ENCODE measurements at places on chromosomes 7 and 10.

DNA sequence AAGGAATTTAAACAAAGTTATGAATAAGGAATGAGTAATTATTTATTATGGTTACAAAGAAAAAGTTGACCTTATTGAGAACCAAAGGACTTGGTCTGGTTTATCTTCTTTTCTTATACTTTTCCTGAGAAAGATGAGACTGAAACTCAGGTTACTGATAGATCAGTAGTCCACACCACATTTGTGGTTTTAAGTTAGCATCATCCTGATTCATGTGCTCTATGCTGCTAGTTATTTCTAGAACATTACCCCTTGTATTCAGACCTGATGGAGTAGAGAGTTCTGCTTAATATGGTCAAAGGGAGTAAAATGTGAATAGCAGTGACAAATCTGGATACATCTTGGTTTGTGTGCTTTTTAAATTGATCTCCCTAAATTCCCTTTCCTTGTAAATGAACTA lies 63.8 kb downstream of the FOXP2 start:
- DNase-seq = no peak

GRCh38 chr7:143901332-143901667 lies 676 bp downstream of the TCAF1 start:
- peak; percentile 61 for DNase-seq

DNA sequence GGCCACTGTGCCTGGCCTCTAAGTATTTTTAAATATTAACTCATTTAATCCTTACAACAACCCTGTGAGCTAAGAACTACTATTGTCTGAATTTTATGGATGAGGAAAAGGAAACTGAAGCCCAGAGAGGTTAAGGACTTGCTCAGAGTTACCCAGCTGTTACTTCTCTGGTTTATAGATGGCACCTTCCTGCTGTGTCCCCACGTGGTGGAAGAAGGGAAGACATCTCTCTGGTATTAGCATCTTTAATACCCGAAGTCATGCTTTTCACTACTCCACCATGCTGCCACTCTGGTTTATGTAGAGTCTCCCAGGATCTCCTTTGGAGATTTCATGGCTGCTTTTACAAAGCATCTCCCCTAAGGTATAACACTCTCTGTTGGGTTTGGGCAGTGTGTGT lies 105.5 kb upstream of the MKLN1 start:
- DNase-seq = no peak

GRCh38 chr7:7304705-7305450 lies 122.5 kb downstream of the C1GALT1 start:
- DNase-seq = no peak

DNA sequence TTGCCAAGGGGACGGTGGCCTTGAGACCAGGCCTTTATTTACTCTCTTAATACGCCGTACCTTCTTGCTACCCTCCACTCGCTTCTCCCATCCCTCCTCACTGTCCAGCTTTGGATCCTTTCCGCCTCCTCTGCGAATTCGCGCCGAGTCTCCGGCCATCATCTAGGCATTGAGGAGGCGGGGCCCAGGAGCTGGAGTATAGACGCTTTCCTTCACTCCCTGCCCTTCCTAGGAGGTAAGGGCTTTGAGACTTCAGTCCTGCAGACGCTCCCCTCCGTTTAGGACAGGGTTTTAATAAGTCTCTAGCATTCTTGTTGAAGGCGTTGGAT lies 538 bp downstream of the TFAM start:
- peak; percentile 23 for DNase-seq

GRCh38 chr10:1978584-1978983 lies 241.3 kb upstream of the ADARB2 start:
- DNase-seq = no peak

GRCh38 chr10:18204039-18204835 lies 64.0 kb downstream of the CACNB2 start:
- DNase-seq = no peak

GRCh38 chr10:107701943-107702342 lies 537.4 kb upstream of the SORCS1 start:
- DNase-seq = no peak

- no peak for DNase-seq
Measured at GRCh38 chr7:20016669-20017068, 200.5 kb downstream of the MACC1 start.

DNA sequence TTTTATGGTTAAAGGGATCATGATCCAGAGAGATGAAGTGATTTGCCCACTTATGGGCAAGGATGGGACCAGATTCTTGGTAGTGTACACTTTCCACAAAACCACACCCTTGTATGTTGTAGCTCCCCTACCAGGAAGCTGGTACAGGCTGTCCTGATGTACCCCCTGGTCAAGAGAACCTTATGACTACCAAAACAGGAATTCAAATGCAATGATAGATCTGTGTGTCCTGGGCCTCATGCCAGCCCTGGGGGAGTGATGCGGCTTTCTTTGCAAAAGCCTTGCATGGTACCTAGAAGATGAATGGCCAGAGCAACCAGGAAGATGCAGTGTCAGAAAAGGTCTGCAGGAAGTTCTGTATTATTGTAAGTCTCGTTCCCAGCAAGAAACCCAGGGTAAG lies 94.9 kb upstream of the AGK start:
- no peak for DNase-seq

DNA sequence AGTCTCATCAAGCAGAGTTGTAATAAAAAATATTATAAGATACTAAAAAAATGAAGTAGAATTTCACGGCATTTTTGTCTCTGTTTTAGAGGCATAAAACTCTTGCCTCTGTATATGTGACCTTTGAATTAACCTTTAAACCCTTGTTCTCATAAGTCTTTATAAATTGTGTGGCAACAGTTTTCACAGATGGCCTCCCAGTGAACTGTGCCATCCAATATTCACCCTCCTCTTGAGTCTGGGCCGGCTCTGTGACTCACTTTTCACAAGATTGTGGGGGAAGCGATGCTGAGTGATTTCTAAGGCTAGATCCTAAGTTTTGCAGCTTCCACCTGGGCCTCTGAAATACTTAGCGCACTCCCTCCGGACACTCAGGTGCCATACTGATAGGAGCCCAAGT lies 4.6 kb upstream of the USP6NL start:
- DNase-seq = no peak

DNA sequence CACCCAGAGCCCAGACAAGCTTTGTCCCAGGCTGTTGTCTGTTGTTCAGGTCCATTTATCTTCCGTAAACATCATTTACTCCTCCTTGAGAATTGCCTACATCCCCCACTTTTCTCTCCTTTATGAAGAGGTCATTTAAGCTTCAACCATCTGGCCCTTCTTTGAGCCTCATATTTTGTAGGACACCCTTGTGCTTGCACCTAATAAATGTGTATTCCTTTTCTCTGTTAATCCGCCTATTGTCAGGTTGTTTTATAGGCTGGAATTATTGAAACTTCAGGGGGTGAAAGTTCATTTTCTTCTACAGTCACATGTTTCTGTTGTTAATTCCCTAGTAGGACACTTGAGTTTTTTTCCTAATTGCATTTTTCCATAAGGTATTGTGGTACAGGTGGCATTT lies 19.6 kb upstream of the CTTNBP2 start:
- no peak for DNase-seq

DNA sequence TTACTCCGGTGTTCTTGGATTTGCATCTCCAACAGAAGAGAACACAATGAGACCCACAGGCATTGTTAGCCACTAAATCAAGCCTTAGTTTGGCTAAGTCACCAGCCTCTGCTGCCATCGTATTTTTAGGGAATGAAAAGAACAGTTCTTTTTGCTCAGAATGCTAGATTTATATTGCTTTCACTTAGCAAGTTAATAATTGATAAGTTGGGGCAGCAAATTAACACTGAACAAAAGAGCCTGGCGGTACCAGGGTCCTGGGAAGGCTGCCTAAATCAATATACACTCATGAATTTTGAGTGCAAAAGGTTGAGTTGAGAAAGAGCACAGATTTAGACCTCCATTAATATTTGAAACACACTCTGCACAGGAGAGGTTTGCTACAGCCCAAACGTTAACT lies 767.7 kb downstream of the TYW1 start:
- DNase-seq = no peak

DNA sequence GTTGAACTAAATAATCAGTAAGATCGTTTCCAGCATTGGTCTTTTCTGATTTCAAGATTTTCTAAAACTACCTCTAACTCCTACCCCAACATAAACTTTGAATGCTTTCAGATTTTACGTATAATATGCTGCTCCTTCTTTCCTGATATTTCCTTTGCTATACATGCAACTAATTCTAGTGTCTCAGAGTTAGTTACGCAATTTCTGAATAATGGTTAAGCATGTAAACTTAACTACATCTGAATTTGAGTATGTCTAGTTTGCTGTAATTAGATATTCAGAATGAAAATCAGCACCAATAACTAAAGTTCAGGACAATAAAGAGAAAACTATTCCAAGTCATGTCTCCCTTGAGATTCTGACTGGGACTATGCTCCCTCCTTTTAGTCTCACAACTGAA lies 71.0 kb downstream of the SEMA3C start:
- DNase-seq = no peak

DNA sequence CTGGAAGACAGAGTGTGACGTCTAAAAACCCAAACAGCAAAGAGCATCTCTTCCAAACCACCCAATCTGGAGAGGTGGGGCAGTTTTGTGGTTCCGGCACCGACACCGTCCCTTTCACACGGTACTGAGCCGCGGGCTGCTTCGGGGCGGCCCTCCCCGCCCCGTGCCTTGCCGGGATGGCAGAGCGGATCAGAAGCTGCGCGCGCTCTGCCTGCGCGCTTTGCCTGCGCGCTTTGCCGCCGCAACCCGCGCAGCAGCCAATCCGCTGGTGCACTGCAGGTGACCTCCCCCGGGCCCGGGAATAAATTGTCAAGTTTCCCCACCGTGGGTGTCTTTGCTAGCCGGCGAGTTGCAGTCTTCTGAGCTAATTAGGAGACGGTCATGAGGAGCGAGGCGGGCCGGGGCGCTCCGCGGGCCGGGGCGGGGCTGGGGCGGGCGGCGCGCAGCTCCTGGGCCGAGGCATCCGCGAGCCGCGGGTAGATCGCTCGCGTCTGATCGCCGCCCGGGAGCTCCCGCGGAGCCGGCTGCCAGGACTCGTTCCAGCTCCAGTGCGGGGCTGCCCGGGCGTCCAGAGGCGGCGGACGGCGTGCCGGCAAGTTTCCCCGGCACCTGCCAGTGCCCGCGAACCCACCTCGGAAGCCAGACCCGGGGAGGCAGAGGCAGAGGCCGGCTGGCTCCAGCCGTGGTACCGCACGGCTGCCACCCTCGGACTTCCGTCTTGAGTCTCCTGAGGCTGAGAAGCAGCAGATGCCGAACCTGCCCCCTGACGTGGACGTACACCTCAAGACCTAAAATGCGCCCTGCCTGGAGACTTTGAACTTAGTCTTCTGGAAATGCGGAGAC lies 536.0 kb upstream of the GALNT17 start:
- DNase-seq = no peak
